ENCODE measurements at places on chromosomes 16 and 17.

- DNase-seq: no peak
Measured at GRCh38 chr17:39095309-39095686, 56.1 kb downstream of the PLXDC1 start.

GRCh38 chr17:40699371-40699770 is 4.2 kb downstream of the KRT24 start:
- no peak for DNase-seq

GRCh38 chr16:72689851-72690250 is 358.1 kb downstream of the ZFHX3 start:
- DNase-seq: no peak

- no peak for DNase-seq
Measured at GRCh38 chr17:44069974-44070454, 521 bp upstream of the G6PC3 start.

DNA sequence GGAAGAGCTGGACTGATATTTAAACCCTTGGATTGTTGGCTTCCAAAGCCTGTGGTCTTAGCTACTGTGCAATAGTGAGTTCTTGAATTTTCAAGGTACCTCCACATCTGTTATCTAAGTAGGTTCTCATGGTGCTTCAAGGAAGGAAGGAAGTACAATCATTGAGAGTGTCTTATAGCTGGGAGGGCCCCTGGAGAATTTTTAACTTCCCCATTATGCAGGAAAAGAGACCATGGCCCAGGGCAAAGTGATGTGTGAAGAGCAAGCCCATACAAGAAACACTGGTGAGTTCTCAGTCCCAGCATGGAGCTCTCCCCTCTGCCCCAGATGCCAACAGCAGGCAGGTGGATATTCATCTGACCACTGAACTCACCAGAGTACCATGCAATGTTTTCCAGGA is 169.0 kb upstream of the IRX6 start:
- no peak for DNase-seq
